Neural crest cell (in vitro differentiated cells): ENCODE measurements at places on chromosomes 7 and 10. TPM values are rescaled to one million over a fixed set of nuclear protein-coding genes. Genes with fewer than 3 reads are reported as not detected.
A peak's percentile ranks its signal among the peaks of the same experiment; 100 is the strongest.

The HACD1 gene
- total RNA-seq: 13.7 and 14.6 TPM in 2 replicates

DNA sequence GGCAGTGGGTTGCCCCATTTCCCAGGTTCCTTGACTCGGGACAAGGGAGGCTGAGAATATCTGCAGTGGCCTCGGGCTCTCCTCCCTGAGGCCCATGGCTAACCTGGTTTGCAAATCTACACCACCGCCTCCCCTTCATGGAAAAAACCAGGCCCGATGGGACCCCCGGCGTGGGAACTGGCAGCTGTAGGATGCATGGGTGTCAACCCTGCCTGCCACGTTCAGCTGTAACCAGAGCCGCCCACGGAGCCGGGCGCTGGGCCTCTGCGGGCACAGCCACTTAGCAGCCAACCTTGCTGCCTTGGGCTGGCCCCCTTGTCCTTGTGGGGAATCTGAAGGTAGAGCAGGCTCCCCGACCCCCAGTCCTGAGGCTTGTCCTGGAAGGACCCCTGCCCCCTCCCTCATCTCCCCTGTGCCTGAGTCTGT lies 1.6 kb downstream of the PWWP2B start:
- DNase-seq: no peak

DNA sequence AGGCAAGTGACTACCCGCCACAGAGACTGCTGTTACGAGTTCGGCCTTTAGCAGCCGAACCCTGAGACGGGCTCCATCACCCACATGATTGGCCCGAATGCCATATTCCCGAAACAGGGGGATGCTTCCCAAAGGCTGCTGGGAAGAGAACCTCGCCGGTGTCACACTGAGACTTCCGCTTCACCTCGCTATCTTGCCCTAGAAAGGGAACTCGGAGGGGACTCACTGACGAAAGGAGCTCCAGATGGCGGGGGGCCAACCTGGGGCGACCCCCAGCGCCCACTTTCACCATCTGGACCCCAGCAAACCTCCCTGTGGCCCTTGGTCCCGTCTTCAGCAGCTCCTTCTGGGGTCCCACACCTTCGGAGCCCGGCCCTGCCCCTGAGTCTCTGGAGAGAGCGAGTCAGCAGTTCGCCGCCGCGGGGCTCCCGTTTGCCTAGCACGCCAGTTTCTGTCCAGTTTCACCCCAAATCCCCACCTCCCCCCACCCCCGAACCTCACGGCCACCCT lies 529 bp downstream of the HPS1 start:
- peak; percentile 20 for DNase-seq

The COL13A1 gene
- total RNA-seq: 8.1 and 9.5 TPM in 2 replicates

The LRGUK gene
- 1.0 and 1.1 TPM in 2 replicates for total RNA-seq

The H2AZ2 gene
- total RNA-seq: 351 and 353 TPM in 2 replicates

GRCh38 chr10:107718864-107719263 lies 554.4 kb upstream of the SORCS1 start:
- DNase-seq: no peak

The FAS gene
- 2.2 and 2.3 TPM in 2 replicates for total RNA-seq

DNA sequence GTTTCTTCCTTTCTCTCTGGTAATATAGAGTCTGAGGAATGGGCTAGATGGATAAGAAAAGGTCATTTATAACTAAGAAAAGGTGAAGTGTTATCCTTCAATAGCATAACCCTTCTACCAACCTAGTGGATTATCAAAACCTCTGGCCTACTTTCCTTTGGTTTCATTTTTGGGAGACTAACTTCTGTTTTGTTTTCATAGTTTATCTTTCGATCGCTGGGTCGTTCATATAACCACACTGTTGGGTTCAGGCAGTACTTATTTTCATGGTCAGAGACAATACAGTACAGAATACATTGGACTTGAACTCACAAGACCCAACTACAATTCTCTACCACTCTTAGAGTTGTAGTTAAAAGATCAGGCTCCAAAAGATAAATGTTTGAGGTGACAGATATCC lies 86.5 kb downstream of the UBE2H start:
- DNase-seq: no peak

GRCh38 chr10:484925-485661 lies 204.4 kb downstream of the DIP2C start:
- no peak for DNase-seq

- no peak for DNase-seq
Observed at GRCh38 chr10:35092851-35093250, 2.7 kb upstream of the CUL2 start.

The SPDYE5 gene
- not detected in 2 replicates for total RNA-seq

The SAP25 gene
- 3.4 and 4.6 TPM in 2 replicates for total RNA-seq

DNA sequence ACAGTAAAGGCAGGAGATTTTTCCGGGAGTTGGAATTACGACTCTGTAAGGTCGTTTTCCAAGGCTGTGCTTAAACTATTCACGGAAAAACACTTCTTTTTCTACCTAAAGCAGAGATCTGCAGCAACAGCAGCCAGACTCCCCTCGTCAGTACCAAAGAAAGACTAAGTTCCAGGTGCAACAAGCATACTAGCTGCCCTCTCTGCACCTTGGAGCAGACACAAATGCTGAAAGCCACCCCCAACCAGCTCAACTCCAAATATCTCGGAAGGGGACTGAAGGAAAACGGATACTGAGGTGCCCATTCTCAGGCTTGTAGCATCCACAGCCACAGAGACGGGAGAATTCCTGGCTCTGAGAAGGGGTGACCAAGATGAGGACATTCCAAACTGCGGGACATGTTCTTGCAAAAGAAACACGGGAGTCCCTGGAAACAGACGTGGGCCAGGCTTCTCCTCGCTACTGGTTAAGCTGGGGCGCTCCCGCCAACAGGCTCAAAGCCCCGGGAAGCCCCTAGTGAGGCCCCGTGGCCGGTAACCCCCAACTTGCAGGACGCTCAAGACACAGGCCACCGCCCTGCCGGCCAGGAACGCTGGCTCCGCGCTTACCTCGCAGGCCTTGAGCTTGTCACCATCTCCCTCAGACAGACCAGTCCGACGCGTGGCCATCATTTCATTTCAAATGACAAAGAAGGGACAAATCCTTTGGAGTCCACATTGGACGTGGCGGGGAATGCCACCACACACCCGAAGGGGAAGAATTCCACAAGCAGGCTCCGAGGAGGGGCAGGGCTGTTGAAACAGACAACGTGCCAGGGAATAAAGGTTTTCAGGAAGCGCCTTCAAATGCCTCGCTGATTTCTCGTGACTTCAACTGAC lies 2.2 kb downstream of the ARHGAP21 start:
- peak; percentile 22 for DNase-seq

GRCh38 chr7:123715198-123715597 lies 33.6 kb downstream of the WASL start:
- DNase-seq: no peak

DNA sequence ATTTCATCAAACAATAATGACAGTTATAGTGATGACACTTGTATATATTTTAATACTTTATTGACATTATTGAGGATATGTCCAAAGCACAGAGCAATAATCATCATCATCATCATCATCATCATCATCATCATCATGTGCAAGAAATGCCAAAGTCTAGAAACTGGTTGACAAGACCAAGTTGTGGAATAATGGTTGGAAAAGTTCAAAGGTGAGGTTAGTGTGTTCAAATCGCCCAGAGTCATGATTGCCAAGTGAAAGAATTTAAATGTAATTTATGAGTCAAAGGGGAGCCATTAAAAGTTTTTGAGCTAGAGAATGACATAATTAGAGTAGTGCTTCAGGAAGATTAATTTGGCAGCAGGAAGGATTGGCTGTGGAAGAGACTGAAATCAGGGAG lies 852.4 kb downstream of the SORCS1 start:
- no peak for DNase-seq

The ENKUR gene
- 1.7 and 2.0 TPM in 2 replicates for total RNA-seq

DNA sequence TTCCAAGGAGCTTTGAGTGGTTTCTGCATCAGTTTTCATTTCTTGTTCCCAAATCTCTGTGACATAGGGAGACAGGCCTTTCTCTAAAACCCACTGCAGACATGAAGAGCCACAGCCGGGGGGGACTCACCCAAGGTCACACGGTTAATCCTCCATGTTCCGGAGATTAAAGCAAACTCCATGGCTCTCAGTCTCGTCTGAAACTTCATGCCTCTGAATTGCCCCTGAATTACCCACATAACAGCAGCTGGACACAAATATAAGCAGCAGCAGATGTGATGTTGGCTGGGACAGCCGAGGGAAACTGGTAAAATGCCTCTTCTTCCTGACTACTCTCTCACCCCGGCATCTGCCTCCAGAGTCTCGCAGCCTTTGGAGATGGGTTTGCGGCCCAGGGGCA lies 402.2 kb downstream of the DNAJB6 start:
- DNase-seq: no peak
